ENCODE measurements at places on chromosomes 6 and 20.

DNA sequence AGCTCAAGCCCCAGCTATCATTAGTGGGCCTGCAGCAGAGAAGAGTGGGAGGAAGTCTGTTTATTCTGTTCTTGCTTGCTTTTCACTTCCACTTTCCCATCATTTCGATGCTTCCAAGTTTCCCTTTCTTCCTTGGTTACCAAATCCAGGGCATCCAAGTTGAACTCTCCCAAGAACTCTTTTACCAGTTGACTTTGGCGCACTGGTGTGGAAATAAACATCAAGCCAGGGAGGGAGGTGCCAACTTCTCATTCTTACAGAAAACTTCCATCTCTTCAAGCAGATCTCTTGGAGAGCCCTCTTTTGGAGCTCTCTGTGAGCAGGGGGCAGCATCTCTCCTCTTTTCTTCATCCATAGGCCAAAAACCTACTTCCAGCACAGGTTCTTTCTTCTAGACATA, 85.7 kb upstream of the RGS17 start:
- DNase-seq: no peak

GRCh38 chr20:57965441-57965840, 255.6 kb upstream of the PMEPA1 start:
- no peak for DNase-seq

GRCh38 chr20:7673841-7674240, 266.4 kb downstream of the HAO1 start:
- no peak for DNase-seq

- no peak for DNase-seq
Observed at GRCh38 chr6:4620284-4621151, 155.7 kb upstream of the CDYL start.

DNA sequence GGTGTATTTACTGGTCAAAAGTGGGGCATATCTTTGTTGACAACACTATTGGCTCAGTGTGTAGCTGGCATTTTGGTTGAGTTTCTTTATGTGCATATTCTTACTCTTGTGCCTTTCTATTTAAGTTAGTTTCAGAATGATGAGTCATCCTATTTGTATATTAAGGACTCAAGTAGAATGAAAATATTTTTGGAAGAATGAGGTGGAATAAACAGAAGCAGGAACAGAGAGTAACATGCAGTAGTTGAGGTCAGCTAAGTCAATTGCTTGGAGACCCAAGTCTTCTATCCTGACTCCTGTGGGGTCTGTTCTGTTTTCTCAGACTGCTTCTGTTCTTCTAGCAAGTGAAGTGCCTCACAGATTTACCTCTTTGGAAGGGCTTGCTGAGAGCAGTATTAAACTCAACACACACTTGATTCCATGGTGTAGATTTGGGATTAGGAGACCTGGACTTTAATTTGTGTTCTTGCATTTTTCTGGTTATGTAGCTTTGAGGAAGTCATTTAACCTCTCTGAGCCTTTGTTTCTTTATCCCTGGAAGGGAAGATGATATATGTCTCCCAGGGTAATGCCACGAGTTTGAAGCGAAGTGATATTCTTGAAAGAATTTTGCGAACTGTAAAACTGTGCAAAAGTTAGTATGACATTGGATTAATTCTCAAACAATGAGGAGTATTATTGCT, 324.3 kb downstream of the QKI start:
- no peak for DNase-seq
